Left lung (tissue), 14 donors: ENCODE measurements at places on chromosomes 2 and 18. TPM values are rescaled to one million over a fixed set of nuclear protein-coding genes. Genes with fewer than 3 reads are reported as not detected.

DNA sequence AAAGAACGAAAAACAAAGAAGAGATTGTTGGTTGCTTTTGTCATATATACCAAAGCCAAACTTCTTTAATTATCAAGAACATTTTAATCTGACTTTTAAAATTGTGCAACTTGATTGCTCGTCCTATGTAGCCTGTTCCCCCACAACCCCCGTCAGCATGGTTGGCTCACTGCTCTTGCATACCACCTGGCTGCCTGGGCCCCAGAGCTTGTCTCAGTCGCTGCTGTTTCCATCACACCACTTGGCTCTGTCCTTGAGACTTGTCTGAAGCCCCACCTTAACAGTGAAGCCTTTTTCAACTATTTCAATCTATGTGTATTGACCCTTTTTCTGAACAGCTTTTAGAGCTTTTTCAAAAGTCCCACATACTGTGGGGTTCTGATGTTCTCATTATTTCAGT is 270.8 kb downstream of the ZNF407 start:
- H3K4me1 ChIP-seq: no peaks in the 10 kb centered on the region
- no peaks in the 10 kb centered on the region for H3K27me3 ChIP-seq
- no peak overlapping the region for H3K4me3 ChIP-seq
- no peaks in the 10 kb centered on the region for H3K36me3 ChIP-seq
- no peak for DNase-seq

DNA sequence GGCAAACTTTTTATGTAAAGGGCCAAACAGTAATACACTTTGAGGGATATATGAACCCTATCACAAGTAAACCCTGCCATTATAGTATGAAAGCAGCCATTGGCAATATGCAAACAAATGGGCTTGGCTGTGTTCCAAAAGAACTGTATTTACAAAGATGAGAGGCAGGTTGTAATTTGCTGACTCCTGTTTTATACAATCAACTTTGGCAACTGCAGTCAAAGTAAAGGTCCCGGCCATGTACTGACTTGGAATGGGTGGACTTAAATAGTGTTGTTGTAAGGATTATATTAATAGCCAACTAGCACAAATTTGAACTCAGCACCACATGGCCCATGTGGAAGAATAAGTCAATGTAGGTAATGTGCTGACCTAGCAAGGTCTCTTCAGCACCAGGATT is 223.4 kb downstream of the WDPCP start:
- no peak overlapping the region for H3K4me3 ChIP-seq
- no peaks in the 10 kb centered on the region for H3K27me3 ChIP-seq
- DNase-seq: no peak
- no peak overlapping the region for H3K27ac ChIP-seq

DNA sequence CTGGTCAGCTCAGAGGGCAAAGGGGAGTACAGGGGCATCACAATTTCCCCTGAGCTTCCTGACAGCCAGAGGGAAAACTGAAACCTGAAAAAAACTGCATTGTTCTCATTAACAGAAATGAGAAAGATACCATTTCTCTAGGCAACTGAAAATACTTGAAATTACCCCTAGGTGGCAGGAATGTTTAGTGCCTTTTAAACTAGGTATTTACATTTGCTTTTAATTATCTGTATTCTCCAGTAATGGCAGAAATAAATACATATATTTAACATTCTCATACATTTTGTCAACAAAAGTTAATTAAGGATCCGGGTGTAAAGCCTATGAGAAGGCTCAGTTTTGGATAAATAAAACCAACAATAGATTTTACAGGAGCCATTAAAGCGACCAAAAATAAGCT is 34.5 kb downstream of the RPL31 start:
- no peak overlapping the region for H3K4me3 ChIP-seq
- no peak overlapping the region for H3K27ac ChIP-seq
- no peaks in the 10 kb centered on the region for H3K27me3 ChIP-seq
- no peaks in the 10 kb centered on the region for H3K4me1 ChIP-seq
- no peaks in the 10 kb centered on the region for H3K36me3 ChIP-seq

DNA sequence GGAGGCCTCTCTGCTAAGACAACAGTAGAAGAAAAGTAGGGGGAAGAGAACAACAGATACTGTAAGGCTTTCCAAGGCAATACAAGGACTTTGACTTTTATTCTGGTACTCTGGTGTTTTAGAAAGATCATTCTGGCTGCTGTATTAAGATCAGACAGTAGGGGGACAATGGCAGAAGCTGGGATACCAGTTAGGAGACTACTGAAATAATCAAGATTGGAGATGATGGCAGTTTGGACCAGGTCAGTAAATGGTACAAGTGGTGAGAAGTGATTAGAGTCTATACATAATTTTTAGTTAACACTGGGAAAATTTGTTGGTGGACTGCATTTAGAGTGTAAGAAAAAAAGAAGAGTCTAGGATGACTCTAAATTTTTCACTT is 139.7 kb downstream of the ROCK1 start:
- H3K4me1 ChIP-seq: no peaks in the 10 kb centered on the region
- H3K4me3 ChIP-seq: no peak overlapping the region
- no peak for DNase-seq
- H3K36me3 ChIP-seq: peaks cover 88% of the 10 kb centered on the region

DNA sequence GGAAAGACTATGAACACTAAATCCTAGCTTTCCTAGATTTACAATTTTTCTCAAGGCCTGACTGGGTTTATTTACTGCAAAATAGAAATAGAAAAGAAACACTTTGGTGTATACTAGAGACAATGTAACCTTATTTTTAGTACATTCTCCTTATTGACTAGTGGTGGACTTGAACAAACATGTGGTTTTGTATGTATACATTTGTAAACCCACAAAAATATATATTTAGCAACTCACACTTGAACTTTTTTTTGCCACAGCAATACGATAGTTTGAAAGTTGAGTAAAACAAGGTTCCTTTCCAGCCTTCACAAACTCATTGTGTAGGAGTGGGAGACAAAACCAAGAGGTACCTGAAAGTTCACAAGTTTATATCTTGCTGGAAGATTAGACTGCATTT is 1633.4 kb upstream of the LRRTM1 start:
- H3K4me3 ChIP-seq: no peak overlapping the region
- no peaks in the 10 kb centered on the region for H3K4me1 ChIP-seq
- no peaks in the 10 kb centered on the region for H3K27me3 ChIP-seq
- H3K36me3 ChIP-seq: no peaks in the 10 kb centered on the region
- no peak overlapping the region for H3K27ac ChIP-seq

- no peak overlapping the region for H3K27ac ChIP-seq
- H3K36me3 ChIP-seq: no peaks in the 10 kb centered on the region
- no peaks in the 10 kb centered on the region for H3K27me3 ChIP-seq
- H3K4me1 ChIP-seq: peaks cover 15% of the 10 kb centered on the region
- H3K4me3 ChIP-seq: no peak overlapping the region
These were observed 22.7 kb downstream of the CNNM4 start for GRCh38 chr2:96783388-96783787.

DNA sequence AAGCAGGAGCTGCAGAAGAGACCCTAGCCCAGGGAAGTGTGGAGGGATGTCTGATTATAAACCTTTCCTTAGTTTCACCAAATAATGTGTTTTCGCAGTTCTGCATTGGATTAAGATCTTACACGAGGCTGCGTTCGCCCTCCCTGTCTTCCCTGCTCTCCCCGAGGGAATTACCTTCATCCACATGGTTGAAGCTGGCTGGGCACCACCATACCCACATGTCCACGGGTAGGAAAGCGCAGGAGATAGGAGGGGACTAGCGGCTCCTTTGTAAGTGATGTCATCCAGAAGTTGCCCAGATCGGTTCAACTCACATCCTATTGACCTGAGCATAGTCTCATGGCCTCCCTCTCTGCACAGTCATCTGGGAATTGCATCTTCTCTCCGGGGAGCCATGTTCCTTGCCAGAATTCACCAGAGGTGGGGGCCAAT is 1.1 kb downstream of the TTL start:
- DNase-seq: no peak
- no peaks in the 10 kb centered on the region for H3K27me3 ChIP-seq
- peak overlapping the region; percentile 93 for H3K4me3 ChIP-seq
- H3K36me3 ChIP-seq: no peaks in the 10 kb centered on the region
- H3K27ac ChIP-seq: peak overlapping the region; percentile 84
- H3K4me1 ChIP-seq: peaks cover 51% of the 10 kb centered on the region

DNA sequence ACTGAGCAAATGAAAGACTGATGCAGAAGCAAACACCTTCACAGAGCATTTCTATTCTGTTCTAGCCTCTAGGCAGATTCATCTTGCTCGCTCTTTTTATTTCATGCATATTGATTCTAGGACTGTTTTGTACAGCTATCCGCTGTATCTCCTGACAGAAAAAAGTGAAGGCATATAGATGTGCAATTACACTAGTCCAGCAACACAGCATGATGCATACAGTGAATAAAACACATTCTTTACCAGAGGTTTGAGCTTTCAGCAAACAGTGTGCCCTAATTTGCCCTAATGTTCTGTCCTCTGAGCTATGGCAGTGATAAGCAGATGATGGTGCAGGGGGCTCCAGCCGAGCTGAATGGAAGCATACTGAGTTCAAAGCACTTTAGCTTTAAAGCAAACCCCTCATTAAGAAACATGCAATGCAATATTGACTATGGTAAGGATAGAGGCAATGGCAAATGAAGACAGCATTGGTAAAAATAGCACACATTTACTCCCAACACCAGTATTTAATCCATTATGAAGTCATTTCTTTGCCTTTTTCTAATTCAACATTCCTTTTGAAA is 141.2 kb upstream of the RGPD4 start:
- H3K4me3 ChIP-seq: no peak overlapping the region
- H3K27me3 ChIP-seq: no peaks in the 10 kb centered on the region
- H3K4me1 ChIP-seq: no peaks in the 10 kb centered on the region
- no peak for DNase-seq
- H3K36me3 ChIP-seq: no peaks in the 10 kb centered on the region

- no peak overlapping the region for H3K27ac ChIP-seq
- DNase-seq: no peak
- H3K36me3 ChIP-seq: no peaks in the 10 kb centered on the region
These were observed 70.9 kb upstream of the TMEM87B start for GRCh38 chr2:111984213-111984604.

DNA sequence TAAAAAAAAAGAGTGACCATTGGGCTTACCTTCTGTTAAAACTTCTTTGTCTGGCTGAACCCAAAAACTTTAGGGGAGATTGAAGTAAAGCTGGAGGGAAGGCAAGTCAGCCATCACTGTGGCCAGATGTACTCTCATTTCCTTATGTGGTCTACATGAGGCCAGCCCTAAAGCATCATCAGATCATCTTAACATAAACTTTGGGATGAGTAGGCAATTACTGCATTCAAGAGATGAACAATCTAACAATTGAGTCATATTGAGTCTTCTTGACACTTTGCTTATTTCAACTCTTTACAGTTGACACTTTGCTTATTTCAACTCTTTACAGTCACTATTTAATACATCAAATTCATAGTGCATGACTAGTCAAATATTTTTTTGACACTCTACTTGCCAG is 155.6 kb downstream of the QPCT start:
- no peak for DNase-seq
- H3K4me3 ChIP-seq: no peak overlapping the region
- H3K27me3 ChIP-seq: no peaks in the 10 kb centered on the region
- no peaks in the 10 kb centered on the region for H3K36me3 ChIP-seq
- no peaks in the 10 kb centered on the region for H3K4me1 ChIP-seq

- no peaks in the 10 kb centered on the region for H3K4me1 ChIP-seq
- H3K4me3 ChIP-seq: no peak overlapping the region
- no peak overlapping the region for H3K27ac ChIP-seq
- no peaks in the 10 kb centered on the region for H3K27me3 ChIP-seq
- DNase-seq: no peak
These were observed 109.9 kb upstream of the DTNA start for GRCh38 chr18:34600158-34600557.

GRCh38 chr2:98301469-98301868 is 44.8 kb upstream of the CNGA3 start:
- no peaks in the 10 kb centered on the region for H3K4me1 ChIP-seq
- peaks cover 9% of the 10 kb centered on the region for H3K27me3 ChIP-seq
- H3K36me3 ChIP-seq: no peaks in the 10 kb centered on the region
- H3K4me3 ChIP-seq: no peak overlapping the region
- H3K27ac ChIP-seq: no peak overlapping the region

DNA sequence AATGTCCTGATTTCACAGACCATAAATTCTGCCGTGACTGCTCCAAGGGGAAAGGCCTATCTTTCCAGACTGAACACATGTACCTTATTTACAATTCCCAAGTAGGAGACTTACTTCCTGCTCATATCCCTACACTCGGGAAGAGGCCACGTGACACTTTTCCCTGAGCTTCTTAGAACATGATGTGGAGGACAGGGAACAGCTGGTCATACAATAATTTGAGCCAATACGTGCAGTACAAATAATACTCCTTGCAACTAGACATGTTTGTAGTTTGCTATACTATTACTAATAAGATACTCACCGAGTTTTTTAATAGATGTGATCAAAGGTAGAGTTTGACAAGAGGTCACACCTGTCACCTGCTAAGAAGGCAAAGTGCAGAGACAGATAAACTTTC is 256.4 kb downstream of the SP3 start:
- no peaks in the 10 kb centered on the region for H3K27me3 ChIP-seq
- no peaks in the 10 kb centered on the region for H3K4me1 ChIP-seq
- no peak overlapping the region for H3K27ac ChIP-seq

DNA sequence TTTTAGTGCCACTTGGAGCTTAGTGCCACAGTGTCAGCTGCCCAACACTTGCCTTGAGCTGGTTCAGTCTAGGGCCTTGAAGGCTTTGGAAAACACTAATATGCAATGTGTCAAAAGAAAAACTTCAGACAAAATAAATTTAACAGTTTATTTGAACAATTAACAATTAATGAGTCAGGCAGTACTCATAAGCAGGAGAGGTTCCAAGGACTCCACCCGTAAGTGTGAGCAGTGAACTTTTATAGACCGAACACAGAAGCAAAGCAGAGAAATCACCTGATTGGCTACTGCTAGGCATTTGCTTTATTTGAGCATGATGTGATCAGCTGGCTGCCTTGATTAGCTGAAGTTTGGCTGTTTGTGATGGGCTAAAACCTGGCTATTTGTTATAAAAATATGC is 49.5 kb upstream of the TBC1D8 start:
- H3K4me1 ChIP-seq: peaks cover 18% of the 10 kb centered on the region
- no peaks in the 10 kb centered on the region for H3K36me3 ChIP-seq
- no peak for DNase-seq
- H3K4me3 ChIP-seq: no peak overlapping the region
- H3K27ac ChIP-seq: no peak overlapping the region

- H3K27ac ChIP-seq: no peak overlapping the region
- DNase-seq: no peak
- H3K27me3 ChIP-seq: peaks cover 36% of the 10 kb centered on the region
These were observed 12.5 kb downstream of the ABCG8 start for GRCh38 chr2:43851011-43851980.

GRCh38 chr2:216911886-216912285 is 52.0 kb upstream of the TNP1 start:
- H3K27me3 ChIP-seq: no peaks in the 10 kb centered on the region
- no peaks in the 10 kb centered on the region for H3K36me3 ChIP-seq
- H3K27ac ChIP-seq: no peak overlapping the region
- H3K4me3 ChIP-seq: no peak overlapping the region
- H3K4me1 ChIP-seq: no peaks in the 10 kb centered on the region
- no peak for DNase-seq

- no peak overlapping the region for H3K4me3 ChIP-seq
- no peaks in the 10 kb centered on the region for H3K36me3 ChIP-seq
- H3K4me1 ChIP-seq: no peaks in the 10 kb centered on the region
These were observed 364.3 kb downstream of the RNF144A start for GRCh38 chr2:7281231-7282201.

The FOXI3 gene
- not detected for polyA plus RNA-seq

The UGT1A10 gene
- not detected for polyA plus RNA-seq

The CHRNG gene
- not detected for polyA plus RNA-seq

The MOGAT1 gene
- not detected for polyA plus RNA-seq
